ENCODE measurements at places on chromosomes 13 and 19.

- DNase-seq, result no peak
Measured at GRCh38 chr13:102558029-102558428, 38.8 kb upstream of the TPP2 start.

DNA sequence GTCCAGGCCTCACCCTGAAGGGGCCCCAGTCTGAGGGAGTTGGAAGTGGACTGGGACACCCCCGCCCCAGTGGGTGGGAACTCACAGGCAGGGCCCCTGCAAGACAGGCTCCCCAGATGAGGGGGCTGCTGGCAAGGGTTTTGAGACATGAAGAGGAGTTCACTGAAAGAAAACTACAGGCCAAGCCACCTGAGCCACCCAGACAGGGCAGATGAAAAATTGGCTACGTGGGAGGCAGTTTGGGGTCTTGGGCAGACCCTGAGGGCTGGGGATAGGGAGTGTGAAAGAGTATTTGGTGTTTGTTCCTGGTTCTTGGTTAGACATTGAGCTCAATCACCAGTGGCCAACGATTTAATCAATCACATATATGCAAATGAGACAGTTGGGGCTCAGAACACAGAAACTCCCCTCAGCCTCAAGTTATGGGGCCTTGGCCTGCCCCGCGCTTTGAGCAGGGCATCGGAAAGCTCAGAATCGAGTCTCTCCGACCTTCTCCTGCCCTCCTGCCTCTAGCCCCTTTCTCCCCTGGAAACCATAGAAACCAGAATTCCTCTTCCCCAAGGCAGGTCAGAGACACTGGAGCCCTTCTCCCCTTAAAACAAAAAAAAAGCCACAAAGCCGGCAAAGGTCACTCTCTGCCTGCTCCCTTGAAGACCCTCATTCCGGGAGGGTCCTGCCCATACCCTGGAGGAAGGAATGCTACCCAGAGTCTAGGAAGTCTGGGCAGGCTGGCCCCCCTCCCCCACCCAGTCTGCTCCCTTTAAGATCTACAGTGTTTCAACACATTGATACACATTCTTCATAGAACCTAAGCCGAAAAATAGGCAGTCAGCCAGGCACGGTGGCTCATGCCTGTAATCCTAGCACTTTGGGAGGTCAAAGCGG is 1.3 kb upstream of the ISYNA1 start:
- no peak for DNase-seq

- no peak for DNase-seq
Measured at GRCh38 chr13:41029629-41030028, 10.5 kb upstream of the ELF1 start.

- DNase-seq, result no peak
Measured at GRCh38 chr13:102548811-102549210, 48.0 kb upstream of the TPP2 start.

DNA sequence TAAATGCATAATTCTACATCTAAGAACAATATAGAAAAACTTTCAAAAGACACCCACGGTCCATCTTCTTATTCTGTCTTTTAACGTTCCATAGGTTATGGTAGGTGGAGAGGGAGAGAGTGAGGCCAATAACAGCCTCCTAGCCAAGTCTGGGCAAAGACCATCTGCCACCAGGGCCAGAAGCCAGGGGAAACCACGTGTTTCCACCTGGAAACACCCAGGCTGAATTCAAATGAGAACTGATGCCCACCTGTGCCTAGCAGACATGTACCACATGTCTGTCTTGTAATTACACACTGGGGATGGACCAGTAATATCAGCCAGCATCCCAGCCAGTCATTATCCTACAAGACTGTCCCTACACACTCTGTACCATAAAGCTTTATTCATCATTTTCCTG is 1573.1 kb downstream of the EFNB2 start:
- no peak for DNase-seq

DNA sequence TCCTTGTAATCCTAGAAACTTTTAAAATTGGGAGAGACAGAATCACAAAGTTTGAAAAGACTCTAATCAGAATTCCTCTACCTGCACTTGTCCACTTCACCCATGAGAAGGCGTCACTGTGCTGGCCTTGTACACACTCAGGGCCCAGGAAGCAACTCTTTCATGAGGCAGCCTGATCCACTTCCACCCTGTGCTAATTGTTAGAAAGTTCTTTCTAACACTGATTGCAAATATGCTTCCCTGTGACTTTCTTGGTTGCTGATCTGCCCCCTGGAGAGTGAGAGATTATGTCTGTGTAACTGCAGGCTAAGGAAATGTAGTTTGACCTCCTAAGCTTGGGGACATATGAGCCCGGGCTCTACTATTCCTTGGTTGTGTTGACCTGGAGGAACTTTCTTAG is 494.6 kb downstream of the MYO16 start:
- no peak for DNase-seq

DNA sequence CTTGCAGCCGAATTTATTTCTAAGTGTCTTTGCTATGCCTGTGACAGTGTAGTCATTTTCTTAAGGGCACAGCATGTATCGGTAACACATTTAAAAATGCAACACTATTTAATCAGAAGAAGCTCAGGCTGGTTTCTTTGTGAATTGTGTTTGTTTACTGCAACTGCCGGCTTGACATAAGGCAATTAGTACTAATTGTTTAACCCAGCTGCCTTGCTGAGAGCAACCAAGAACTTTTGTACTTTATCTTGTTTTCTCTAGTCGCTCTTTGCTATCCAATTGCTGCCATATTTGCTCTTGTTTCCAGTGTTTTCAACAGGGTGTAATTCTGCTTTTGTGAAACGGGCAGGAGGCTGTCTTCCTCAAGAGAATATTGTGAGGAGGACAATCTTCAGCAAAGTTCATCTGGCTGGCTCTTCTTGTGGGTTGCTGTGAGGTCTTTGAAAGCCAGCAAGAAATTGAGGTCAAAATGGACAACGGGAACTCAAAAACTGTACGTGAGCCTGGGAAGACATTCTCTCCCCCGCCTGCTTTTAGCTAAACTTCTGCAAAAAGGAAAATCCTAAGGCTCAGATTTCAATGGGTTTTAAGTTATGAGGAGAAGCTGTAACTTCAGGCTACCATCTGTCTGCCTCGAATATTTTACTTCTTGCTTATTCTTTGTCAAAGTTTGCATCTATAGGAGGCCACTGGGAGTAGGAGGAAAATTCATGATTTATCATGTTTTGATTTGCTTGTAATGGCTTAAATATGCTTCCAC is 75.8 kb upstream of the TSHZ3 start:
- no peak for DNase-seq

DNA sequence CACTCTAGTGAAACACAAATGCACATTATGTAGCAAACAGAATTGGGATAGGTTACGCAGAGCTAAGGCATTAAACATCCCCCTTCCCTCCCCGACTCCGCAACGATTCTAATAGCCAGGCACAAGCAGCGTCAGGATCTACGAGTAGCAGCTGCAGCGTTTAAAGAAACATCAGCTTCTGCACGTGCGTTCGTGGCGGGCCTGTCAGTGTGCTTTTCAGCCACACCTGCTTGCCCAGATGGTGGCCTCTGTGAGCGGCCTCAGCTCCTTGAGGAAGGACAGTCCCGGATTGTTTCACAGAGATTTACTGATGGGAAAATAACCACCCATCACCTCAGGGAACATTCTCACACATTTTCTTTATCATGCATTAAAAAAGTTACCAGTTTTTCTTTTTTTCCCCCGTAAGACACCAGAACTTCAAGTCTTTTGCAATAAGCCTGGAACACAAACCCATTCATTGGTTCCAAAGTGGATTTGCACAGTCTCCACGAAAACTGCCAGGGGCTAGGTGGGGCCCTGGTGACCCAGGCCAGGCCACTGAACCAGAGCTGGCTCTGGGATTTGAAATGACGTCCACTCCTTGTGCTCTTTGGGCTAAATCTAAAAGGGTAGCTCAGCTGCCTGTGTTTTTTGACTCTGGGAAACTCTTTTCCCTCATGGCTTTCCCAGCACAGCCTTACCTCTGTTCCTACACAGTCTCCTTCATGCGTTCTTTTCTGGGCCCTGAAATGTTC is 325.5 kb downstream of the KCNRG start:
- no peak for DNase-seq

- DNase-seq, result no peak
Measured at GRCh38 chr13:23354520-23354919, 79.0 kb downstream of the SACS start.

- DNase-seq, result no peak
Measured at GRCh38 chr13:97395447-97396136, 38.4 kb upstream of the RAP2A start.

GRCh38 chr13:87666831-87667230 is 4.3 kb upstream of the SLITRK5 start:
- DNase-seq, result no peak

- DNase-seq, result no peak
Measured at GRCh38 chr19:2977746-2978138, 378 bp downstream of the TLE6 start.

- no peak for DNase-seq
Measured at GRCh38 chr13:110880627-110881026, 34.2 kb downstream of the ANKRD10 start.

DNA sequence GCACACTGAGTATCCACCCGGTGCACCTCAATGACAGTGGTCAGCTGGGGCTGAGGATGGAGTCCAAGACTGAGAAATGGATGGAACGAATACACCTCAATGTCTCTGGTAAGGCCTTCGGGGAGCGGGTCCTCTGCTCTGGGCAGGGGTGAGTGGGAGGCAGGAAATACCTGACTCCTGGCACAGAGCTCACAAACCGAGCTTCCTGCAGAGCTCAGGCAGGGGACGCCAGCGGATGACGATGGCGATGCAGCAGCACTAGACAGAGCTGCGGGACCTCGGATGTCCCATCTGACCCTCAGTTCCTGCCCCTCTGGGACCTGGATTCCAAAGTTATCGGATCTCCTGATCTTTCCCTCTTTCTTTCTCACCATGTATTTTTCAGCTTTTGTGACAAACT is 3.8 kb downstream of the CD22 start:
- no peak for DNase-seq

DNA sequence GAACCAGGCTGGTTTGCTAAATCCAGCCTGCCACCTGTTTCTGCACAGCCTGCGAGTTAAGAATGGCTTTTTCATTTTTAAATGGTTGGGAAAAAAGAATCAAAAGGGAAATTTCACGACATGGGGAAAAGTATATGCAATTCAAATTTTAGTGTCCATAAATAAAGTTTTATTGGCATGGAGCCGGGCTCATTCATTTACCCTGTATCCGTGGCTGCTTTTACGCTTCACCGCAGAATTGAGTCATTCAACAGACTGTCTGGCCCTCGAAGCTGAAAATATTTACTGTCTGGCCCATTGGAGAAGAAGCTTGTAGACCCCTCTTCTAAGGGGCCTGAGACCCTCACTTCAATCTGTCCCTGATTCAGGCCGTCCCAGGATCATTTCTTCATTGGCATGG is 26.1 kb downstream of the IER2 start:
- no peak for DNase-seq

DNA sequence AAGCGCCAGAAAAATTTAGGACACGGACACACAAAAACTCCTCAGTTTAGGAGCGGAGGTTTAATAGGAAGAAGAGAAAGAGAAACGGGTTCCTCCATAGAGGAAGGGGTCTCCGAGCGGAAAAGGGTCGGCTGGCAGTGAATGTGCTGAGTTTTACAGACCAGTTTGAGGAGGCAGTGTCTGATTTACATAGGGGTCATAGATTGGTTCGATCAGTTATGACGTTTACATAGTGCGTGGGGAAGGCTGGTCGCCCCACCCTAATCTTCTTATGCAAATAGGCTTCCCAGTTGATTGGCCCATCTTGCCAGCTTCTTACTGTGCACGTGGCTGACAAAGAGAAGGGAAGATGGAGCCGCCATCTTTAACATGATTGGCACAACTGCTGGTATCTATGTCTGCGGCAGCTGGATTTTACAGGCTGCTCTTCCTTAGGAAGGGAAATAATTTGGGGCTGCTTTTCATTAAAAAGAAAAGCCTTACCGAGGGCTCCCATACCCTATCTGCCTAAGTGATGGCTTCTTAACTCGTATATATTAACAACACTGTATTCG is 1.2 kb upstream of the ZNF225 start:
- DNase-seq, result no peak

GRCh38 chr19:17214508-17215126 is 540 bp upstream of the USE1 start:
- DNase-seq, result no peak

GRCh38 chr19:31421856-31422255 is 72.6 kb upstream of the TSHZ3 start:
- DNase-seq, result no peak

DNA sequence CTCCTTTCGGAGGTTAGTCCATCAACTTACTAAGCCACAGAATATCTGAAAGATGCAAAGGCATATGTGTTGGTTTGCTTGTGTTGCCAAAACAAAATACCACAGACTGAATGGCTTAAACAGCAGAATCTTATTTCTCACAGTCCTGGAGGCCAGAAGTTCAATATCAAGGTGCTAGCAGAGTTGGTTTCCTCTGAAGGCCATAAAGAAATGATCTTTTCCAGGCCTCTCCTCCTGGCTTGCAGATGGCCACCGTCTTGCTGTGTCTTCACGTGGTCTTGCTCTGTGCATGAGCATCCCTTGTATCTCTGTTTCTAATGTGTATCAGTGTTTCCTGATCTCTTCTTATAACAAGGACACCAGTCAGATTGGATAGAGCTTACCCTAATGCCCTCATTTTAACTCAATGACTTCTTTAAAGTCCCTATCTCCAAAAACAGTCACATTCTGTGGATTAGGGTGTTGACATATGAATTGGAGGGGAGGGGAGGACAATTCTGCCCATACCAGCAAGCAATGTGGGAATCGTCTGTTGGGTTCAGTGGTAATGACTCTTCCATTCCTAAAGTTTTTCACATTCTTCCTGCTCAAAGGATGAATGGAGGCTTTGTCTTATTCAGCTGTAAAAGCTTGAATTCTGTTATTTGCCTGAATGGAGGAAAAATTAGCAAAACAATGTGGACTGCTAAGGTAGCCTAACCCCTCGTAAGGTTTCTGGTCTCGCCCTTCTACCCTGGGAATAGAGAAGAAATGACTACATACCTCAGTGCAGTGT is 715.7 kb downstream of the DIAPH3 start:
- DNase-seq, result no peak

DNA sequence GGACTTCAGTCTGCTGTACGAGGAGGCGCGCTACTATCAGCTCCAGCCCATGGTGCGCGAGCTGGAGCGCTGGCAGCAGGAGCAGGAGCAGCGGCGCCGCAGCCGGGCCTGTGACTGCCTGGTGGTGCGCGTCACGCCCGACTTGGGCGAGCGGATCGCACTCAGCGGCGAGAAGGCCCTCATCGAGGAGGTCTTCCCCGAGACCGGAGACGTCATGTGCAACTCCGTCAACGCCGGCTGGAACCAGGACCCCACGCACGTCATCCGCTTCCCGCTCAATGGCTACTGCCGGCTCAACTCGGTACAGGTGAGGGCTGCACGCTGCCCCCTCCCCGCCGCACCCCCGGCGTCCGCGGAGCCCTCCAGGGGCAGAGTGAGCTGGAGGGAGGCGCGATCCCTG is 14.6 kb downstream of the KCTD15 start:
- no peak for DNase-seq

DNA sequence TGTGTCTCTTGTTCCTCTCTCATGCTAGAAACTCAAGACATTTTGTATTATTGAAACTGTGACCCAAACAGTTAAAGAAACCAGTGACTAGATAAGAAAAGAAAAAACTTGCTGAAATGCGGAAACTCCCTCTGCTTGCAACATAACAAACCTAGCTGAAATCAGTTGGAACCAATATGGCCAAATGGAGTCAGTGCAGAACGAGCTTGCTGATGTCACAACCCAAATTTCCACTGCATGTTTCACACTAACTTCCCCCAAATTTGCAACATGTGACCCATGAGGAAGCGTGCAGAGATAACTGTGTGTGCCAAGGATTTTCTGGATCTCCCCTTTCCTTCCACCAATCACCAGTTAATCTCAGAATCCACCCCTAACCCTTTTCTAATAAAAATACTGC is 208.0 kb downstream of the DLEU7 start:
- DNase-seq, result no peak

GRCh38 chr19:47107202-47107952 is 6.2 kb downstream of the ZC3H4 start:
- DNase-seq, result no peak

Measured in stimulated activated CD8-positive, alpha-beta memory T cell treated with anti-CD3 and anti-CD28 coated beads, Interleukin-15, amount 100 ng/mL, for 24 hours (primary cell).